NB4 (cell line): ENCODE measurements at places on chromosomes 1 and 21.

DNA sequence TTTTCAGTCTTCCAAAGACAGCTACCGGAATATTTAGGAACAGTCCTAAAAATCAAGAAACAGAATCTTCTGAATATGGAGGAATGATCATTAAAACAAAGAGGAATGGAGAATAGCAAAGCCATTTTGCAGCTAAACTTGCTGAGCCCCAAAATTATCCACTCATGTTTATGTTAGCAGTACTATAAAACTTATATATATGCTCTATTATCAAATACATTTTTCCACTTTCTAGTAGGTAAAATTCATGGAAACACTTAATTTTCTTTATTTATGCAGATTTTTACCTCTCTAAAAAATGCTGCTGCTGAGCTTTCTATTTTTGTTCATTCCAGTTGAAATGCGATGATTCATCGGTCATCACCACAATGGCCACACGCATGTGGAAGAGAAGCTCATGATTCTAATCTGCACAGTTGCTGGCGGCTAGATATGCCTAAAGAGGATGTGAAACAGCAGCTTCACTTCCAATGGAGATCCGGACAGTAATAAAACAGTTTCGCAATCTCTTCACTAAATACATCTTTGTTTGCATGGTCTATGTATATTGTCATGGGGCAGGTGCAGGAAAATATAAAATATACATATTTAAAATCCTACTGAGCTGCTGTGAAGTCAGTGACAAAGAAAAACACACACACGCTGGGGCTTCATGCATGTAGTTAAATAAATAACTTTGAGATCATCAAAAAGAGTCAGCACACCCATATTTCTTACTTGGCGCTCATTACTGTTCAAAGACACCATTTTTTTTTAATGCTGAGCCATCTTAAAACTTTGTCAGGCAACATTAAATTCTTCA is 292.2 kb downstream of the SMYD3 start:
- DNase-seq, result peak; percentile 97

- no peak for DNase-seq
Observed at GRCh38 chr21:45721671-45722070, 78.1 kb downstream of the PCBP3 start.

DNA sequence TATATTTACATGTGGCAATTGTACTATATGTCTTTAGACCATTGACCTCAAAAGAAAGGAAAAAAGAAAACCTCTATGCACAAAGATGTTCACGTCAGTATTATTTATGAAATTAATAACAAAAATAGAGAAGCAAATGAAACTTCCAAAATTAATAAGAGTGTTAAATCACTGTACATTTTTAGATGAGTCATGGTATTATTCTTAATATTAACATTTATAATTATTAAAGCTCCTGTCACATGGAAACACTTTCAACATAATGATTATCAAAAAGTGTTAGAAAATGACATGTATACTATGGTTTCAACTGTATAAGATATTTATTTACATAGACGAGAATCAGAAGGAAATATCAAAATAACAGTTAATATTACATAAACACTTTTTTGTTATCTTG is 324.9 kb upstream of the RUNX1 start:
- no peak for DNase-seq

DNA sequence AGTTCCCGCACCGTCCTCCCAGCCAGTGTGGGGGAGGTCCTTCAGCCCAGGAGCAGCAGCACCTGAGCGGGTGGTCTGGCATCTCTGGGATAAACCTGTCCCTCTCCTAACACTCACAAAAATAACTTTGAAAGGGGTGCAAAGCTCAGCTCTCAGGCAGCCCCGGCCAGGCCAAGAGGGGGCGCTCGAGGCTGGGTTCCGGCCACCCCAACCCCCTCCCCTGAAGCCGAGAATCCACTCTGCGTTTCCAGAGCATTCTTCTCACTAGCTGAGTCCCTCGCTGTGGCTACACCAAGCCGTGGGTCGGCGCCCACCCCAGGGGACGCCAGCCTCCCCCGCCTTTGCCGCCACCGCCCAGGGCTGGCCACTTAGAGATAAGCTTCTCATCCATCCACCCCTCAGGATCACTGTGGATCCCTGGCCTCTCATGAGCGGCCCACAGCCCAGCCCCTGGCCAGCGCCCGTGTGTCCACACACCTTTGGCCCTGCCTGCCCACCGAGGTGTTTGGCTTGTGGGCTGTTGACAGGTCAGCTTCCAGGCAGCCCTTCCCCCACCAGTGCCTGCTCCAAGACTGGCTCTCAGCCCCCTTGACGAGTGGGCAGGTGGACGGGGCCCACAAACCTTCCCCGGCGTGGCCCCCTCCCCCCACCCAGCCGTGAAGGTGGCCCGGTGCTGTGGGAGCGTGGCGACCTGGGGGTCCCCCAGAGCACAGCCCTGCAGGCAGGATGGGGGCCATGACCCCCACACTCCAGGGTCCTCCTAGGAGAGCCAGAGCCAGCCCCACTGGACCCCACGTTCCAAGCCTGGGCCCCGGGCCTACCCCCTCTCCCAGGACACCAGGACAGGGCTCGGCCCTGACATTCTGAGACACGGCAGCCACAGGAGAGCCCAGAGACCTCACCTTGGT is 1.9 kb downstream of the FTCD start:
- DNase-seq, result peak; percentile 63

DNA sequence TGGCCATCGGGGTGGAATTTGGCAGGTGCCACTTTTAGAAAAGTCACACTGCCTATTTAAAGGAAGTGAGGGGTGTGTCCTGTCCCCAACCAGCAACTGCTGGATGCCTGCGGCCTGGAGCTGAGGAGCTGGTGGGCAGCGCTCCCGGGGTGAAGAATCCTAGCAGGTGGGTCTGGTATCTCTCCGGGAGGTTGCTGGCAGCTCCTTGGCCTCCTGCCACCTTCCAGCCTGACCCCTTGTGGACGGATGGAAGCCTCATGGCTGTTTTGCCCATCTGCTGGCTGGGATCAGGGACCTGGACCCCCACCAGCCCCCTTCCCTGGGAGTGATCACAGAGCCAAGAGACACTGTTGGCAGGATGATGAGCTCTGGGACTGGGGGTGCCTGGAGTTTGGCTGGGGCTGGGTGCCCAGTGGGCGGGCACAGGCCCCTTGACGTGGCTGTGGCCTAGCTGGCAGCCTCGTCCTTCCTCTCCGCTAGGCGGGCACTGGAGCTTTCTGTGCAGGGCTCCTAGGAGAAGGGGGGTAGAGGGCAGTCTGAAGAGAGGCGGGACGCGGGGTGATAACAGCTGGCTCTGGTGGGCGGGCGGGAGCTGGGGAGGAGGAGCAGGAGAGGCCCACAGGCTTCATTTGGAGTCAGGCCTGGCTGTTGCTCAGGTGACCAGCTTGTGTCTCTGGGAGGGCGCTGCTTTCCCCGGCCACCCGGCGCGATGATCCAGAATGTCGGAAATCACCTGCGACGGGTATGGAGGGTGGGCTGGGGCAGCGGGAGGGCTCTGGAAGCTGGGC is at the start of gene ACOT11:
ACOT11 (plus strand) TSS at position 628 of the 788 bp plus-strand sequence; CDS start at position 710, 82 bp downstream.
- no peak for DNase-seq

DNA sequence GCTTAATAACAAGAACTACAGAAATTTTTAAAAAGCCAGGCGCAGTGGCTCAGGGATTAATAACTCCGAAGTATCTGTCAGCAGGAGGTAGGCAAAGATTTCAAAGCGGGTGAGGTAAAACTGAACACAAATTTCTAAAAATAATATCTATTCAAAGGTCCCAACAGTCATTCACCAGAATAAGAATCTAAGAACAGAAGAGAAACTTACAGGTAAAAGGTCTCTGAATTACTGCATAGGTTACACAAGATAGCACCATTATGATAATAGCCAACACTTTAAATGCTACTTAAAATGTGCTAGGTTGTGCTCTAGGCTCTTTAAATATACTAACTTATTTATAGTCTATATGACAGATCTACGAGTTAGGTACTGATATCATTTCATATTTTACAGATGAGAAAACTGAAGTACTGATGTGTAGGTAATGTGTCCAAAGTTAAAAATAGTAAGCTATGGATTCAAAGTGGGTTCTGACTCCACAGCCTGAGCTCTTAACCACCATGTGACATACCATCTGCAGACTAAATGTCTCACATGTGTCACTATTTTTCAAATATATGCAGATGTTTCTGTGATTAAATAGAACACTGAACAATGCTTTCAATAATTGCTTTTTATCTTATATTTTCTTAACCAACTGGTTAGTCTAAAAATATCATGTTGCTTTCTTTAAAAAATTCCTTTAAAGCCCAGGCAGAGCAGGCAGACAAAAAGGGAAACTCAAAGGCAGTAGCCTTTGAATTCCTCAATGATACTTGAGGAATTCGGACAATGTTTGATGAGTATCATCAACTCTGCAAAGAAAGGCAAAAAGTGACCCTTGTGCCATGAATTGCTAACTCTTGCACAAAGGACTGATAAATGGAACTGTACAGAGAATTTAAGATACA is 80.5 kb upstream of the TTC39A start:
- no peak for DNase-seq

DNA sequence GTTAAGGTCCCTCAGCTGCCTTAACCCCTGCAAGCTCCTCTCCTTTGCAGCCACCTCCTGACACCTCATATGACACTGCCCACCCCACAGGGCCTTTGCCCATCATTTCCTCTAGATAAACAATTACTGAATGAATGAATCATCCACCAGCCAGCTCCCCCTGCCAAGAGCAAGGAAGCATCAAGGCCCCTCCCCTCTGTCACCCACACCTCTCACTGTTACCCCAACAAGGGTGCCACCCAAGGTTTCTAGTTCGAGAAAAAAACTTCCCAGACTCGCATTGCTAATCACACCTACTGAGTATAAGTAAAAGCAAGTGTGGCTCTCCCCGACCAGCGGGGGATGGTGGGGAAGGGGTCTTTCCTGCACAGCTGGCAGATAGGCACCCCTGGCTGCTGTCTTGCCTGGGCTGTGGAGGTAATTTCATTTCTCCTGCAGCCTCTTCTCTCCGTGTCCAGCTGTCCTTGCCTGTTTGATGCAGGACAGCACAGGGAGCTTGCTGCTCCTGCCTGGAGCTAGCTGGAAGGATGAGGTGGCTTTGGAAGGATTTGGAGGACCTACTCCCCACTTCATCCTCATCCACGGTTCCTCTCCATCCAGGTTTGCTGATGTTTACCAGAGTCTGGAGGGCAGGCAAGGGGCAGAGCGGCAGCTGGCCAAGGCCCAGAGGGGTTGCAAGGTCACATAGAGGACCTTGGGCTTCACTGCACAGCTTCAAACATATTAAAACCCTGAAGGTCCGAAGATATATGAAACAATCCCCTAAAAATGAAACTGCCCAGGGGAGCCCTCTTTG is 33.1 kb upstream of the LBR start:
- peak; percentile 68 for DNase-seq

- DNase-seq, result no peak
Observed at GRCh38 chr1:91046766-91047165, 24.9 kb upstream of the ZNF644 start.
